ENCODE measurements at places on chromosomes 6 and 20.

DNA sequence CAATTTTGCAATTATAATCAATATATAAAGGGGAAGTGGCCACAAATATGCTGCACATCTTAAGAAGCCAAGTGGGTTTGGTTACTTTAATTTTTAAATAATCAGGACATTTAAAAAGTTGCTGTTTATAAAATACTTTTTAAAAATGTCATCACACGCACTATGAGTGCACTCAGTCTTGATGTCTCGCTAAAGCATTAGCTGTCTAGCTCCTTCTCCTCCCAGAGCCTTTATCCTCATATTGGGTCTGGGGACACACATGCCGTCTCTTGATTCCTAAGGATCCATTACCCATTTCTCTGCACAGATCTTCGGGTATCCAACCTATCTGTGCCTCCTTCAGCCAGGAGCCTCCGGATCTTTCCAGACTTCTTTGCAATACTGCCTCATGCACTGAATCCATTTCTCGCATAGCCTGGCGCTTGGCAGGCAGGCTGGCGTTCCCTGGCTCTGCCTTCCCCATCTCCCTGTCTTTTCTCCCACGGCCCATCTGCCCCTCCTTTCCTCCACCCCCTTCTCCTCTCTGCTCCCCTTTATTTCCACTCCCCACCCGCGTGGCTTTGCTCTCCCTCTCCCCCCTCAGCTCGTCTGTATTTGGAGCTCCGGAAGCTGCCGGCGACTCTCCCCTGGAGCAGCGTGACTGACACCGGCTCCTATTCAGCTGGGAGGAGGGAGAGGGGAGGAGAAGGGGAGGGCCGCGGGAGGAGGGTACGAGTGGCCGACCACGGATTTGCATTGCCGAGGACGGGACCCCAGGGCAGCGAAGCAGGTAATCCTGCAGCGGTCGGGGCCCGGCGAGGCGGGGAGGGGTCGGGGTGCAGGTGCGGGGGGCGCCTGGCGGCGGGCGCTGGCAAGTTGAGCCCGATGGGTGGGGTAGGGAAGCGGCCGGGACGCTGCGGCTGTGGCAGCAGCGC lies at the start of gene CAP2:
CAP2 (plus strand) TSS at position 618 of the 914 bp plus-strand sequence. CDS start 27,961 bp downstream, outside the sequence.
- peak; percentile 74 for DNase-seq

DNA sequence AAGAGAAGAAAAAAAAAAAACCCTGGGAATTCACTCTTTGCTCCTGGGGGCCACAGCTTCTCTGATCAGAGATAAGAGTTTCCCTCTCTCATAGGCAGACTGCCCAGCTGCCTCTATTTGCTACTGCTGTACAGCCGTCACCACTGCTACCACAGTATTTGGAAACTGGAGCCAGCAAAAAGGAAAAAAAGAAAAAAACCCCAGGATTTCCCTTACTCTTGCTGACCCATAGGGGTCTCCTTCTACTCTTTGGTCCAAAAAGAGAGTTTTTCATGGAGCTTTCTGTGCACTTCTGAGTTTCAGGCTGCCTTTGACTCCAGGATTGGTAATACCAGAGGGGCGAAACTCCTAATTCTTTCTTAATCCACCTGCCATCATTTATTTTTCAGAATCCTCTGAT lies 89.7 kb downstream of the MDGA1 start:
- no peak for DNase-seq

DNA sequence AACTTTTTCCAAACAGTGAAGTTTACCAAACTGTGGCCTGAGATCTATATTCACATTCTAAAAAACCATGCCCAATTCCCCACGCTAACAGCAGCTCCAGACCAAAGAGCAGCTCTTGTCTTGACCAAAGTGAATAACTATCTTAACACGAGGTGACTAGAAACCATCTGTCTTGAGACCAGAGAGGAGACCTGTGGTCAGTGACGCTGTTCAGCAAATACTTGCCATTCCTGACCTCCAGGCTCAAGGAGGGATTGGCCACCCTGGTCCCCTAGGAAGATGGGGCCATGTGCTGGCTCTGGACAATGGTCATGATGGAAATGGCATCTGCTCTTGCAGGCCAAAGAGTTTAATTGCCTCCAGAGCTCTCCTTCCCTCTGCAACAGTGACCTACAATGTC lies 104.4 kb upstream of the CD93 start:
- DNase-seq = no peak

DNA sequence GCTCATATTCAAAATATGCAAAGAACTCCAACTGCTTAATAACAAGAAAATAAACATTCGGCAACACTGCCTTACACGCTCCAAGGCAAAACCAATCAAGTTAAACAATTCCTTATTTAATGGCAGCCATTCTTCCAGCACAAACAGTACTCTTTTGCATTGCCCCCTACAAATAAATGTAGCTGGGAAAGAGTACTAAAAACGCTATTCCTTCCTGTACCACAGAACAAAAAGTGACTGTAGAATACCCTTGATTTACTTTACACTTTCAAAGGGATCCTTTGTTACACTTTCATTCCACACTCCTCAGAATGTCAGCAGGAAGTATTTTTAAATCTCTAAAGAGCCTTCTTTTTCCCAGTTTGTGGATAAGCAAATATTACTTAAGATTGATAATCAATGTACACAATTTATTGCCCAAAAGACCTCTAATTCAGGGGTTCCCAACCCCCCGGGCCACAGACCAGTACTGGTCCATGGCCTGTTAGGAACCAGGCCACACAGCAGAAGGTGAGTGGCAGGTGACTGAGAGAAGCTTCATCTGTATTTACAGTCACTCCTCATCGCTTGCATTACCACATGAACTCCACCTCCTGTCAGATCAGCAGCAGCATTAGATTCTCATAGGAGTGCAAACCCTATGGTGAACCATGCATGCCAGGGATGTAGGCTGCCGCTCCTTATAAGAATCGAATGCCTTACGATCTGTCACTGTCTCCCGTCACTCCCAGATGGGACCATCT lies 51.6 kb downstream of the MBOAT1 start:
- no peak for DNase-seq

DNA sequence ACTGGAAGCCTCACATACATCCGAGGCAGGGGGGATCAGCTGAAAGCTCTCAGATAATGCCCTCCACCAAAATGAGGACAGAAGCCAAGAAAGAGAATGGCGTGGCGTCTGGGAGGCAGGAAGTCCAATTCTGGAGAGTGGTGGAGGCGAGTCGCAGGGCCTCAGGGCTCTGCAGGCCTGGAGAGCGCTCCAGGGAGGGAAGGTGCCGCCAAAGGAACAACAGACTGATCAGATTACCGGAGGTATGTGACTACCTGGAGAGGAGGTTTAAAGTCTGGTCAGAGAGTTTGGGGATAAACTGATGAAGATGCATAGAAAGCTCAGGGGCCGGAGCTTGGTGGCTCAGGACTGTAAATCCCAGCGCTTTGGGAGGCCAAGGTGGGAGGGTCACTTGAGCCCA lies 11.2 kb upstream of the IP6K3 start:
- DNase-seq = no peak

- DNase-seq = peak; percentile 38
These were observed 33.3 kb upstream of the PRSS16 start for GRCh38 chr6:27214126-27214601.

DNA sequence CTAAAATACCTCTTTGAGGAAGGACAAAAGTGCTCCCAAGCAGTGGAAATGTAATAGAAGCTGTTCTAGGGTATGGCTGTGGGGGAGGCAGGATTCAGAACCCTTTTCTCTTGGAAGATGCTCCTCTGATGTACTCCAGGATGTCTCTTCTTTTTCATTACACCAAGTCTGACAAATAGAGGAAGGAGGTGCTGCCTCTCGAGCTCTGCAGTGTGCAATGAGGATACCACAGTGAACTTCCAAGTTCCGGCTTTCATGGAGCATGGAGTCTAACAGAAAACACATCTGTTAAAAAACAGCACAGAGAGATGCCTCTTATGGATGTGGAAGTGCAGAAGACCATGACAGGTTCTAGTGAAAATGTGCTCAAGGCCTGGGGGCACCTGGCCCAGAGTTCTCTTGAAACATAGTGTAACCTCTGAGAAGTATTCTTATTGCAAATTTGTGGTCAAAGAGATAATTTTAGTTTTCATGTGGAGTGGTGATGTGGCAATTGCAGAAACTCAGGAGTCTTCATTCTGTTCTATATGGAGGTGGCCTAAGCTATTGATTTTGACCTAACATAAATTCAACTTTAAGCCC lies 362.0 kb upstream of the CITED2 start:
- DNase-seq = no peak

- no peak for DNase-seq
These were observed 25.1 kb upstream of the CMTR1 start for GRCh38 chr6:37407948-37408347.

- DNase-seq = no peak
These were observed 128.4 kb downstream of the KLHL32 start for GRCh38 chr6:97052896-97053295.

GRCh38 chr6:33147807-33148666 lies 44.2 kb downstream of the COL11A2 start:
- peak; percentile 27 for DNase-seq

DNA sequence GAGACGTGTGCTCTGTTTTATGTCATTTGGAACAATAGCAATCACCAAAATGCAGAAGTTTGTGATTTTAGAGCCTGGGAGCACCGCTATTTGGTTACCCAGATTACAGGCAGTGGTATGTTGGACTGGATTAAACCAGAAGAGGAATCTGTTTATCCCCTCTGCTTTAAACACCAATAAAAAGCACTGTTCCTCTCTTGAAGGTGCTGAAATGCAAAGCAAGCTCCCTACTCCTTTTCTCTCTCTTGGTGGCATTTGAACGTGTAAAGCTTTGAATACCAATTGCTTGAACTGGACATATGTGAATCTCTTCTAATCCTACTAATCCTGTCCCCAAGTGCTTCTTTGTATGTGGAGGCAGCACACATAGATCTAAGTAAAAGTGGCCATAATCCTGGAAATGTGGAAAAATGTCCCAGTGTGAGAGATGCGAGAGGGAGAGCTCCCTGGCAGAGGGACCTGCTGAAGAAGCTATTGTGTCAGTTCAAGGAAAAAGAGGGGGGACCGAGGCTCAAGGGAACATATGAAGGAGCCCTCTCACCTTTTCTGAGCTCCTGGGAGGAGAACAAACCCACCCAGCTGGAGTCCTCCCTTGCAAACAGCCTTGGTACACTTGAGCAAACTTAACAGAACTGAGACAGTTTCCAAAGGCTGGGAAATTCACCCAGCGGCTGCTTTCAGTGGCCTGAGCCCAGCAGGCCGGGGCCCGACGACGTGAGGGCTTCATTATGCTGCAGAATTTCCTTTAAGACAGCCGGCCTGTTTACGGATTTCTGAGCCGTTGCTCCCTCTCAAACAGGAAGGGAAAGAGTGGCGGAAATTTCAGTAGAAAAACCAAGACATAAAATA lies 18.8 kb upstream of the OLIG3 start:
- no peak for DNase-seq

DNA sequence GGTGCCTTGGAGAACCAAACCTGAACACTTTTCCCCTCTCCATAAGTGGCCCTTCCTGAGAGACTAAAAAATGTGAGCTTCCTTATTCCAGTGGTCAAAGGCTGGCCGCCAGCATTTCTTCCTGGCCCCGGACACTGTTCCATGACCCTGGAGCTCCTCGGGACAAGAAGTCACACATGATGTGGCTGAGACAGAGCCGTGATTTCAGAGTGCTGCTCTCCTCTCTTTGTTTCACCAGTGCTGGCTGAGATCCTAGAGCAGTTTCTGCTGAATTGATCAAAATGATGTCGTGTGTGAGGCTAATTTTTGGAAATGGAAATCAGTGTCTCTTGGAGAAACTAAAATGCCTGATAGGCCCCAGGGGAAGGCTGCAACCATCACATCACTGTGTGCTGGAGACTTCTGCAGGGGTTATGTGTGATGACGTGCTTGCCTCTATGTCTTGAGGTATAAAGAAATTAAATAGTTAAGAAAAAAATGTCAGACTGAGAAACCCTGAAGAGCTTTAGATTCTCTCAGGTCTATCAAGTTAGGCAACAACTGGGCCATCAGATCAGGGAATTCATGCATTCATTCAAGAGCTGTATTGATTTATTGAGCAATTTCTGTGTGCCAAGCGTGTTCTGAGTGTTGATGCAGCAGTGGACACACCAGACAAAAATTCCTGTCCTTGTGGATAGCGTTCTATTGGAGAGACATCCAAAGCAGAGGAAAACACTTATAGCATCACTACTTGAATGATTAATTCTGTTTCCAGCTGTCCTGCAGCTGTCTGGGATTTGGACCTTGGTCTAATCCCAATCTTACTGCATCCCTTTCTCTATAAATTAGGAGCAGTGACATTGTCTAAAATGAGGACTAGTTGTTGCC lies 72.7 kb upstream of the CCN6 start:
- DNase-seq = no peak

DNA sequence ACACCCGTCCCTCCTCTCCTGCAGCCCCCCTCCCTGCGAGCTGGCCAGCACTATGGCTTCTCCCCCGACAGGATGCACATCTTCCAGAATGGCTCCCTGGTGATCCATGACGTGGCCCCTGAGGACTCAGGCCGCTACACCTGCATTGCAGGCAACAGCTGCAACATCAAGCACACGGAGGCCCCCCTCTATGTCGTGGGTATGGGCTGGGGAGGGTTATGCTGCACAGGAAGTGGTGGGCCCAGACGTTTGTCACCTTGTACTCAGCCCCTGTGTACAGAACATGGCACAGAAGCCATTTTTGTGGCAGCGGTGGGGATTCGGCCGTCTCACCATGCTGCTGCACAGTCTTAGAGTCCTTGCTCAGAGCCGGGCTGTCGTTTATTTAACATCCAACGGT lies 29.0 kb upstream of the SRF start:
- DNase-seq = no peak

- DNase-seq = peak; percentile 92
These were observed 156.0 kb downstream of the CEBPB start for GRCh38 chr20:50346374-50347283.

DNA sequence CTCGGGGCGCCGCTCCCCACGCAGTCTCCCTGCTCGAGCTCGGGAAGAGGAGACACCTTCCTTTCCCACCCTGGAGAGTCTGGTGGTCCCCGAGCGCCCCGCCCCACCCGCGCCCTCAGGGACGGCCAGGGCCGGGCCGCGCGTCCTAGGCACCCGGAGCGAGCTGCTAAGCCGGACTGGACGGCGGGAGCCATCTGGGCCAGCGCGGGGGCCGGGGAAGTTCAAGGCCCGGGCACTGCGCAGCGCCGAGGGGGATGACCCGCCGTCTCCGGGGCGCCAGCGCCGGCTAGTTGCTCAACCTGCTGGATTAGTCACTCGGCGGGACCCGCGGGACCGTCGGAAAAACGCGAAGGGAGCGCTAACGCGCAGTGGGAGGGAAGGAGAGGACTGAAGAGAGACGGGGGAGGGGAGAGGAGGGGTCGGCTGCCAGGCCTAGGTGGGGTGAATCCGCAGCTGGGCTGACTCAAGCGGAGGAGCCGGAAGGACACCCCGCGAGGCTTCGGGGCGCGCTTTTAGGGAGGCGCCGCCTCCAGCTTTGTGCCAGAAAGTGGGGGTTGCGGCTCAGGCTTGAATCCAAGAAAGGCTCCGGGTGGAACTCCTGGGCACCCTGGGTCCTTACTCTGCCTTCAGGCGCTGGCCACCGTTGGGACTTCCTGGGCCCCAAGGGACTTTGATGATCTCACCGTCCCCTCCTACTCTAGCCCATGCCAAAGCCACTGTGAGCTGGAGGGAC lies 75.7 kb upstream of the FOXP4 start:
- no peak for DNase-seq

- no peak for DNase-seq
These were observed 240.5 kb downstream of the NRN1 start for GRCh38 chr6:5766260-5766659.

Measured in NCI-H345 (cell line).